ENCODE measurements at places on chromosomes 12 and 14. TPM values are rescaled to one million over a fixed set of nuclear protein-coding genes. Genes with fewer than 3 reads are reported as not detected.

Gene LBHD2
- not detected for polyA plus RNA-seq

Gene USP44
- polyA plus RNA-seq: 0.91 TPM

Gene DAO
- polyA plus RNA-seq: not detected

Gene LMNTD1
- polyA plus RNA-seq: not detected

Gene RHOJ
- polyA plus RNA-seq: 485 TPM

Gene PDE3A
- polyA plus RNA-seq: 12.9 TPM

Gene SDSL
- 15.5 TPM for polyA plus RNA-seq

Gene RAD9B
- 0.08 TPM for polyA plus RNA-seq

Gene TTLL5
- polyA plus RNA-seq: 29.3 TPM

Gene STAT2
- 58.5 TPM for polyA plus RNA-seq

Gene TIGAR
- polyA plus RNA-seq: 4.3 TPM

Gene IGF1
- polyA plus RNA-seq: 0.73 TPM

Gene KLRB1
- polyA plus RNA-seq: not detected

Gene LMO3
- polyA plus RNA-seq: not detected

Gene PMCH
- polyA plus RNA-seq: 0.19 TPM

Gene NYNRIN
- 38.8 TPM for polyA plus RNA-seq

Gene C1S
- 0.32 TPM for polyA plus RNA-seq

Gene KRT6C
- polyA plus RNA-seq: not detected

Gene SLC6A12
- not detected for polyA plus RNA-seq

Gene SYT1
- 2.6 TPM for polyA plus RNA-seq

Measured in endothelial cell of umbilical vein (primary cell).